Effector memory CD4-positive, alpha-beta T cell (primary cell): ENCODE measurements at places on chromosomes 12 and 14.

GRCh38 chr14:103584326-103584915 is 21.7 kb downstream of the COA8 start:
- no peak for DNase-seq

DNA sequence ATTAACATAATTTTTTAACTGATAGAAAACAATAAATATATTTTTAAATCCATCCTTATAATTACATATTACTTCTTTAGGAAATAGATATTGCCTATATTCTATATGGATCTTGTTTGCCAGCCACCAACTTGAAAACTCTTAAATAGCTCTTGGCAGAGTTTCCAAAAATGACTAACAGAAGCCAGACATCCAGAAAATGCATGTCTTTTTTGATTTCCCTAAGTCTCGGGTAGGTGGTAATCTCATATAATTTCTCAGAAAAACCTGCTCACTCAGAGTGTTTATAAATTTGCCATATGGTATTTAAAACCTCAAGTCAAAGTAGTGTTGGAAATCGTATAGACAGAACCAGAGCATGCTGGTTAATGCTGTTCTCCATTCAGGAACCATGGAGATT is 360.4 kb upstream of the FOXG1 start:
- no peak for DNase-seq

- no peak for DNase-seq
These were observed 97.4 kb downstream of the C12orf75 start for GRCh38 chr12:105427883-105428282.

- DNase-seq = no peak
These were observed 37.7 kb downstream of the TRAFD1 start for GRCh38 chr12:112163056-112163455.

GRCh38 chr12:24226745-24227350 is 277.4 kb upstream of the SOX5 start:
- no peak for DNase-seq

GRCh38 chr14:98623788-98624415 is 648.1 kb downstream of the BCL11B start:
- DNase-seq = no peak

- no peak for DNase-seq
These were observed 197.7 kb upstream of the CCDC196 start for GRCh38 chr14:66288511-66288910.

- DNase-seq = no peak
These were observed 988.9 kb upstream of the FLRT2 start for GRCh38 chr14:84541018-84541417.
